Fibroblast of skin of scalp (primary cell): ENCODE measurements at places on chromosomes 1 and 21.

DNA sequence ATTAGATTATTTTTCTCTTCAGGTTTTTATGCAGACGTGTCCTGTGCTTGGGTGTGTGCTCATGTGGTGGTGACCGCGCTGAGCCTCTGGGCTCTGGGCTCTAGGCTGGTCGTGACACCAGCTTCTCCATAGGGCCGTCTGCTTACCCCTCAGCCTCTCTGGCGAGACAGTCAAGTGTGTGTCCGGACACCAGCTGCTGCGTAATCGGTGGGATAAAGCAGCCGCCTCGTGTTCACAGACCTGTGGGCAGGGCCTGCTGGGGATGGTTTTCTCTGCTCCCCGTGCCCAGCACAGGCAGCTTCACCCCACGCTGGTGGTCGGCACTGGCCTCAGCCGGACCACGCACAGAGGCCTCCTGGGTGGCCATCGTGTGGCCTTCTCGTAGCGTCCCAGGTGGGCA, 33.6 kb upstream of the DIP2A start:
- no peak for DNase-seq

DNA sequence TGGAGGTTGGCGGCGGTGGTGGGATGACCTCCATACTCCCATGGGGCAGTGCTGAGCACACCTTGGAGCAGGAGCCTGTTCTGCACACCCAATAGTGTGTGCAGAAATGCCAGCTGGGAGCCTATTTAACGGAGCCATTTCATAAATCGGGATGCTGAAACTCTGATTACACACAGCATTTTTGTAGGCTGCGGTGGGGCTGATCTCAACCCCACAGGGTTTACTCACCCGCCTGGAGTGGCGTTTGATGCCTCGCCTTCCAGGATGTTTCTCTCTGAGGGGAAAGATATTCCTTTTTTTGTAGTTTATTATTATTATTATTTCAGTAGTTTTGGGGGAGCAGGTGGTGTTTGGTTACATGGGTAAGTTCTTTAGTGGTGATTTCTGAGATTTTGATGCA, 82.6 kb upstream of the WDR26 start:
- DNase-seq, result no peak

DNA sequence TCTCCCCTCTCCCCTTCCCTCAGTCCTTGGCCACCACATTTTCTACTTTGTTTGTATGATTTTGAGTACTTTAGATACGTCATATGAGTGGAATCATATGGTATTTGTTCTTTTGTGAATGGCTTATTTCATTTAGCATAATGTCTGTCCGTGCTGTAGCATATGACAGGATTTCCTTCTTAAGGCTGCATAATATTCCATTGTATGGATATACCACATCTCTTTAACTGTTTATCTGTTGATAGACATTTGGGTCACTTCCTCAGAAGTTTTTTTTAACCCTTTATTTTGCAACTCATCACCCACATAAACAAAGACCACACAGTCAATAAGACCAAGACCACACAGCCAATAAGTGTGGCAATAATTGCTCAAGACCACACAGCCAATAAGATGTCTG, 24.9 kb downstream of the FAM163A start:
- no peak for DNase-seq

GRCh38 chr1:91325456-91325855, 79.2 kb downstream of the HFM1 start:
- DNase-seq, result no peak

- no peak for DNase-seq
Observed at GRCh38 chr1:199878823-199879222, 148.7 kb upstream of the NR5A2 start.

- no peak for DNase-seq
Observed at GRCh38 chr1:7264101-7264500, 478.8 kb downstream of the CAMTA1 start.

- DNase-seq, result peak; percentile 96
Observed at GRCh38 chr1:244862699-244863490, 1.4 kb downstream of the HNRNPU start.

DNA sequence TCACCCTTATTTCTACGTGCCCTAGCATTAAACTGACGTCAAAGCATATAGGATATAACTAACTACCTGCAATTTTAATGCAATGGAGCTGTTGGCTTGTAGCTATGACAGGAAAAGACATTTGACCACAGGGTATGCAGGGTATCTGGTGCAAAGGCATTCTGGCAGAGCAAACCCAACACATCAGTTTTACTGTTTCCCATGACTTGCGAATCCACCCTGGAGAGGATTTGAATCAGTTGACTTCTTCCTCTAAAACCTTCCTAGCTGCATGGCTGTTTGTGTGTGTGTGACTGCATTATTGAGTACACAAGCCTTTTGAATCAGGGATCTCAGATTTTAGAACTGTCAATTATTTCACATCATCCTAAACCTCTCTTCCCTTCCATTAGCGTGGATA, 41.7 kb upstream of the SYT14 start:
- DNase-seq, result no peak

DNA sequence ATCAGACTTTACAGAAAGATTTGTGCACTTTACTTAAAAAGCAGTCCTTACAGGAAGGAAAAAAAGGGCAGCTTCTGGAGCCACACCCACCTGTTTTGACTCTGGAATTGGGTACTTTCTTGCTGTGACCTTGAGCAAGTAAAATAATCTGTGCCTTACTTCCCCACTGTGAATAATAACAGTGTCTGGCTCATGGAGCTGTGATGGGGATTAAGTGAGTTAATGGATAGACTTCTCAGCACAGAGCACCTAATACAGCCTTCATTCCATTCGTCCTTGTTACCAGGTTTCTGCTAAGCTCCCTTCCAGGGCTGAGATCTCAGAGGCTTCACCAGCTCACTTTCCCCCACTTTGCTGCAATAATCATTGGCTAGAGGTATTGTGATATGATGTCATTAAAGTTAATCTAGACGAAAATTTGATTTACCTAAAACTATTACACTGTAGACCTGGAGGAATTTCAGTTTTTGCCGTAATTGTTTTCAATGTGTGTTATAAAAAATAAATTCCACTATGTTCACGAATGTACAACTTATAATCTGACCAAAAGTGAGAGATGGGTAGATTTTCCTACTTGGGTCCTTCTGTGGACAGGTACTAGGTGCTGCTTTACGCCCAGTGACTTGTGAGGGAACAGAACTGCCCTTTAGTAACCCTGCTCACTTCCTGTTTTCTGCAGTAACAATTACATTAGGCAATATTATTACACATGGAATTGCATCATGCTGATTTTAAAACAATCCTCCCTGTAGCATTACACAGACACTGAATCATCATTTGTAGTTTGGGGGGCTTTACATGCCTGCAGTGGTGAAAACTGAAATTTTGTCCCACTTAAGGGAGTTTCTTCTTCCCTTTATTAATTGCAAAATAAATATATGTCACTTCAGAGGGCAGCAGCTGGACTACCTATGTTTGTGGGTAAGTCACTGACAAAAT, 19.7 kb upstream of the ABCG1 start:
- DNase-seq, result peak; percentile 71

- no peak for DNase-seq
Observed at GRCh38 chr21:42352441-42353095, 1.8 kb upstream of the TFF2 start.

- DNase-seq, result no peak
Observed at GRCh38 chr21:45256912-45257672, 30.6 kb downstream of the POFUT2 start.

DNA sequence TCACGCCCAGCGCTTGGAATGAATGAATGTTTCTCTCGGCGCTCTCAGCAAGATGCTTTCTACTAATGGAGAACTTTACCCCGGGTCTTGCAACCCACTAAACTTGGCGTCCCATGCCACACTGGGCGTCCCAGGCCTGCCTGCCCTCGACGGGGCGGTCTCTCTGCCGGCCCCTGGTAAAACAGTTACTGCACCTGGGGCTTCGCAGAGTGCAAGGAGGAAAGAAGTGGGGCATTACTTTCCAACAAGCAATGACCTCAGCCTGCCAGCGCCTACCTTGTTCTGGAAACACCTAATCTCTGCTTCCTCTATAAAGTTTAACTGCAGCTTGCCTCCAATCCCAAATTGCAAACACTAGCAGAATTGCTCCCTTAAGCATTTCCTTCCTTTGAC, 27.8 kb upstream of the NFIA start:
- DNase-seq, result no peak

DNA sequence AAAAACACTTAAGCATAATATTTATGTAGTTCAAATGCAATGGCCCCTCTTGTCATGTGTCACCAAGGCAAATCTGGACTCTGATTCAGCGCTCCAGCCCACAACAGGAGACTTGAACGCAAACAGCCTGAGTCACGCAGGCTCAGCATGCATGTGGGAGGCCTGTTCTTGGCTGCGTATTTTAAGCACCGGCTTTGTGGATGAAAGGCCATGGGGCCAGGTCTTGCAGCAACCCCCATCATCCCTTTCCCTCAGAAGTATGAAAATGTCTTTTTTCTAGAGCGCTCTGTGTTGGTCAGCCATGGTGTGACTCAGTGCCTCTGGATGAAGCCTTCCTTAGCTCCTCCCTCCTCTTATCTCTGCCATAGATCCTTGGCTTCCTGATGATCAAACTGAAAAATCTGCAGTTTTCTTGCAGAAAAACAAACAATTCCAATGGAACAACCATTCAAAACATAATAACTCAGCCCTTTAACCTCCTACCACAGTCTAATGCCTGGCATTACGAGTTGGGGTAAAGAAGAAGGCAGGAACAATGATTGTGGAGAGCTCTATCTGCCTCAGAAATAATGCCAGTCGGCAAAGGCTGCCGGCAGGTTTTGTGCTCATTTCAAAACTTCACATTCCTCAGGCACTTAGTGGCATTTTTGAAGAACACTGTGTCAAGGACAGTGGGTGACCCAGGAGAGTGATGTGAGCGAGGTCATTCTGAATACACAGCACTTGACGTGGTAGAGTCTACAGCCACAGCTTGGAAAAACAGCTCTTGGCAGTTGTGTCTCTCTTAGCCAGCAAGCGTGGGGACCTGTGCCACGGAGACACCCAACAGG, 167.5 kb downstream of the CLIC6 start:
- peak; percentile 97 for DNase-seq

GRCh38 chr1:41100170-41100569, 78.6 kb upstream of the SLFNL1 start:
- no peak for DNase-seq

- DNase-seq, result no peak
Observed at GRCh38 chr1:61090546-61091202, 8.3 kb downstream of the NFIA start.

DNA sequence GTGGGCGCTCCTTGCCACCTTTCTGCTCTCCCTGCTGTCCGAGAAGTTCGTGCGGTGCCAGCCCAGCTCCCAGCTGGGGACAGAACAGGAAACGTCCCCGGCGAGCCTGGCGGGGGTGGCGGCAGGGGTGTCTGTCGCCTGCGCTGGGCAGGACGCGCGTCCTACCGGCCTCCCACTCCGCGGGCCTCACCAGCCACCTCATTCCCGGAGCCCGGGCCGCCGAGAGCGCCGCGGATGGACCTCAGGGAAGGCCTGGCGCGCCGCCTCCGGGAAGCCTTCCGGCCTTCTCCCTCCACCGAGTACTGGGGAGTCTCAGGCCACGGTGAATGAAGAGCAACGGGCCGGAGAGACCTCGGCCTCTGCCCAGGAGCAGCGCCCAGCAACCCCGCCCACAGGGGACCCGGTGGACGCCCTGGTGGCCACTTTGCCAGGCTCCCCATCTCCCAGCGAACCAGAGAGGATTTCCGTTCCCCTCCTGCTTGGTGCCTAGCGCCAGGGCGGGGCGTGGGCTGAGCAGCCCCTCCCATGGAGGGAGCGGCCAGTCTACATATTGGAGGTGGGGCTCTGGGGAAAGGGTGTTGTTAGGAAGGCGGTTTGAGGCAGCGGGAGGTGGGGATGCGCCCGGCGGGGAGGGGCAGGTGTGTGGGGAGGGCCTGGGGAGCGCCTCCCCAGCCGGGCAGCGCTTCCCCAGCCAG, 9.5 kb upstream of the TNFRSF14 start:
- peak; percentile 71 for DNase-seq

GRCh38 chr1:36572142-36572715, 89.5 kb upstream of the CSF3R start:
- DNase-seq, result no peak

GRCh38 chr1:39683591-39684312, 7.5 kb downstream of the HPCAL4 start:
- no peak for DNase-seq

GRCh38 chr1:15974855-15975254, 1.0 kb downstream of the ZBTB17 start:
- DNase-seq, result no peak

GRCh38 chr1:109763646-109764415, at the start of gene EPS8L3:
EPS8L3 (minus strand) TSS chr1:109763923; CDS start chr1:109761749, 2,174 bp downstream.
- DNase-seq, result no peak

GRCh38 chr1:166119471-166119965, 47.3 kb downstream of the FAM78B start:
- no peak for DNase-seq

- no peak for DNase-seq
Observed at GRCh38 chr1:160798439-160798838, 2.5 kb downstream of the LY9 start.

GRCh38 chr1:226274138-226274537, 34.8 kb downstream of the LIN9 start:
- no peak for DNase-seq

DNA sequence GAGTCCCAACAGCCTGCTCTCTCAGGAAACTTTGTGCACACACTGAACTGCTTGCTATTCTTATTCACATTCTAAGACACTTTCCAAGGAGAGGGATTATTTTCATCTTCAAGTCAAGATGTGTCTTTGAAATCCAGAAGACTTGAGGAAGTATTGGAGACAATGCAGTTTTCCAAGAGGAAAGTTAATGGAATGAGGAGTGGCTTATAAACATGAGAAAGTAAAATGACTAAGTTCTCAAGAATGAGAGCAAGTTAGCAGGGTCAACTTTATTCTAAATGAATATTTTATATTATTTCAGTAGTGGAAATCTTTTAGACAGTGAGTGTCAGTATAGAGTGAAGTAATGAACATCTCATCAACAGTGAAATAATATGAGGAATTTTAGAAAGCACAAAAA, 1239.3 kb downstream of the MRPL39 start:
- peak; percentile 49 for DNase-seq

DNA sequence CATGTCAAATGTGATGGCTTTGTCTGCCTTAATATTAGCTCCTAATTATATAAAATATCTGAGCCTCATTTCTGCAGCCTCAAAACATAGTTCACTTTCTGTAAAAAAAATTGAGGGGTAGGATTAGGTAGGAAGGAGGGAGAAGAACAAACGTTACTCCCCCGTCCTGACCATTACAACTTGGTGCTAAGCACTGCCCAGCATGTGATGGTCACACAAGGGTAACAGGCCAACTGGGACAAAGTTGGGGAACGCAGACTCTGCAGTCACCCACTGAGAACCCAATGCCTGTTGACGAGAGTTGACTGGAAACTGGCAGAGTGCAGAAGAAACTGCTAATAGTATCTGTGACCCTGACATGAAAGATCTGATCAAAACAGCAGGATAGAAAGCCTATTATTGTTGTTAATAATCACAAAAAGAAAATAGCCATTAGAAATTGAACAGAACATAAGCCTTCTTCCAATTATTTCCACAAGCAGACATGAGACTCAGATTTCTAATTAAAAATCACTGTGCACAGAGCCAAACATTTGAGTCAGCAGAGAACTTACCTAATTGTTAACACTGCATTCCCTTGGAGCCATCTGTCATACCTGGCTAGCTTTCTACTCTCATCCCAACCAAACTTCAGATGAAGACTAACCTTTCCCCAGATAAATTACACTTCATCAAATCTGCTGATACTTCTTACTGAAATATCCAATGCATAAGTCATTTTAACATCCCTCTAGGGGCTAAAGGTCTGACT, 5.5 kb downstream of the SORT1 start:
- no peak for DNase-seq

- DNase-seq, result no peak
Observed at GRCh38 chr1:172238965-172239364, 181.5 kb upstream of the C1orf105 start.
